ENCODE measurements at places on chromosomes 2 and 18. TPM values are rescaled to one million over a fixed set of nuclear protein-coding genes. Genes with fewer than 3 reads are reported as not detected.

DNA sequence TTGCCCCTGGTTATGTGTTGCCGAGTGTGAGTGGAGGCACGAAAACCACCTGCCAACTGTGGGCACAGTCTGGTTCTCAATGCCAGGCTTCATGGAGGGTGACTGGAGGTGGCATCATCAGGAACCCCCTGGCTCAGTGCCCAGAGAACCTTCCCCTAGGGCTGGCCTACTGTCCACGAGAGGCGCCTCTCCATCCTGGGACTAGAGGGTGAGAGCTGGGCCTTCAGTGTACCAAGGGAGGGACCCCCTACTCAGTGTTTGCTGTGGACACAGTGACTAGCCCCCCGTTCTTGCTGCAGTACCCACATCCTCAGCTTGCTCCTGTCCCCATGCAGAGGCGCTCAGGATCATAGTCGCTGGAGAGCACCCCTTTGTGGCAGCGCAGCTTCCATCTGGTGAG lies 202.6 kb downstream of the HDAC4 start:
- DNase-seq = no peak

- DNase-seq = peak; percentile 74
Observed at GRCh38 chr2:135797497-135798274, 39.3 kb downstream of the LCT start.

GRCh38 chr2:37377187-37377532 lies 32.7 kb downstream of the QPCT start:
- DNase-seq = peak; percentile 65

DNA sequence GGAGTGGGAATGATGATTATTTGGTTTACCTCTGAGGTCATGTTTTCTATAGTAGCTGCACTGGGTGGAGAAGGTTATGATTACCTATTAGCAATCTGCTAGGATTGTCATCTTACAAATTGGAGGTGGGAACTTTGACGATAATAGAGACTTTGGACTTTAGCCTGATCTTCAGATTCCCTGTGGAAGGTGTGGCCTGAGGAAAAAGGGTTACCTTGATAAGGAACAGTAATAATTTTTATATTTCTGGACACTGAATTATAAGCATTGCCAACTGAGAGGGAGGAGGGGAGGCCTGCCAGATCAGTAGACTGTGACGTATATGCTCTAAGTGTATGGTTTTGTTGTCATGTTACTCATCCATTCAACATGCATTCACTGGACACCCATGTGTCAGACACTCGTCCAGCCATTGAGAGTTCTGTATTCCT lies 183.4 kb upstream of the FOSL2 start:
- no peak for DNase-seq

DNA sequence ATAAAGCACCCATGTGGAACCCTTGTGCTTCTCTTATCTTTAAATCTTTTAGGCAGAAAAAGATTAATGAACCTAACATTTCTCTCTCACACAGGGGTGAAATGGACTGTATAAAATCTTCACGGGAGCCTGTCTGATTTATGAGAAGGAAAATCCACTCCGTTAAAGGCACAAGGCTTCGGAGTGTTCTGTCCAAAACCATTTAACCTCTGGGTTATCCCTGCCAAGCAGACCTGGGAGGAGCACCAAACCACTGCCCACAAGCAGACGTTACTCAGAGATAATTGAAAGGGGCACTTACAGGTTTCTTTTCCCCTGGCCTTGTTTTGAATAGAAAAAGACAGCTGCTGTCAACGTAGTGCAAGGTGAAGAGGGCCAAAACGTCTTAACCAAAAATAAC lies 184.4 kb upstream of the DOK6 start:
- DNase-seq = no peak

DNA sequence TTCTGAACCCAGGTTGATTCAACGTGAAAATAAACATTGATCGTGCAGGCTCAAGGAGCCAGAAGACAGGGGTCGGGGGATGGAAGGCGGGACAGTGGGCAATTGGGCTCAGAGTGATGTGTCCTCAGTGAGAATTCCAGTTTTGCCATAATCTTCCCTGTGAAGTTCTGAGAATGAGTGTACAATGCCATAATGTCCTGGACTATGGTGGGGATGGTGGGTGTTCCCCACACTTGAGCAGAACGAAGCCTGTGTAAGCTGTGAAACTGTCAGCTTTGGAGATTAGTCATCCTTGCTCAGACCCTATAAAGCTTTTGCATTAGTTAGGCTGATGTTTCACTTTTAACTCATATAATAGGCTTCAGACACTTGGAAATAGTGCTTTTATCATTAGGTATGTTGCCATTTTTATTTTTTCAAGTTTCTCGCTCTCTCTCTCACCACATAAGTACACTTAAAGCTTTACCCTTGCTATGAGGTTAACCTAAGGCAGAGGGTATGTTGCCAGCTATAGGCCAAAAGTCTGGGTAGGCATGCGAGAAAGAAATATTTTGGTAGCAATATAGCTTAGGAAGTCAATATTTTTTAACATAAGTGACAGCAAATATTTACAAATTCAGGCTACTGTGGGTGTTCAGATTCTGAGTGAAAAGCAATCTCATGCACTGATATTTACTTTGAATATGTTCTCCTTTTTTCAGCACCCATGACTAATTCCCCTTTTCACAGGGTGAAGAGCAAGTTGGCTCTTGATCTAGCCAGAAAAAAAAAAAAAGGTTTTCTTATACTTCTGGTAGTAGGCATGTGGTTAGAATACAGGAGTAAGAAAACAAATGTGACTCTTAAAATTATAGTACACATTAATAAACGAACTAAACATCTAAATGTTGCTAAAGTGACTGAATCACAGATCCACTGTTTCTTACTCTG lies 47.2 kb downstream of the CDC42EP3 start:
- peak; percentile 53 for DNase-seq

- no peak for DNase-seq
Observed at GRCh38 chr2:17815468-17816184, 634 bp upstream of the MSGN1 start.

GRCh38 chr2:1546901-1547300 lies 133.6 kb downstream of the TPO start:
- DNase-seq = no peak

- DNase-seq = peak; percentile 91
Observed at GRCh38 chr2:39913648-39914461, 134.8 kb upstream of the THUMPD2 start.

GRCh38 chr2:80365762-80366161 lies 61.2 kb upstream of the LRRTM1 start:
- DNase-seq = no peak

DNA sequence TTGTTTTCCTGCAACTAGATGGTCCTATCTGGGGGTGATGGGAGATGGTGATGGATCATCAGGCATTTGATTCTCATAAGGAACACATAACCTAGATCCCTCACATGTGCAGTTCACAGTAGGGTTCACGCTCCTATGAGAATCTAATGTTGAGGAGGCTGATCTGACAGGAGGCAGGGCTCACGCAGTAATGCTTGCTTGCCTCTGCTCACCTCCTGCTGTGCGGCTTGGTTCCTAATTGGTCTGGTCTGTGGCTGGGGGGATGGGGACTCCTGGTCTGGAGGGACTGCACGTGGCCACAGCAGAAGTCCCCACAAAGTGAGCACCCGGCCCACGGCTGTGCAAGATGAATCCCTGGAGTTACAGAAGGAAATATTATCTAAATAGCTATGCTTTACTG lies 11.3 kb downstream of the MC5R start:
- no peak for DNase-seq

GRCh38 chr18:2910751-2911425 lies 64.1 kb downstream of the EMILIN2 start:
- DNase-seq = no peak

DNA sequence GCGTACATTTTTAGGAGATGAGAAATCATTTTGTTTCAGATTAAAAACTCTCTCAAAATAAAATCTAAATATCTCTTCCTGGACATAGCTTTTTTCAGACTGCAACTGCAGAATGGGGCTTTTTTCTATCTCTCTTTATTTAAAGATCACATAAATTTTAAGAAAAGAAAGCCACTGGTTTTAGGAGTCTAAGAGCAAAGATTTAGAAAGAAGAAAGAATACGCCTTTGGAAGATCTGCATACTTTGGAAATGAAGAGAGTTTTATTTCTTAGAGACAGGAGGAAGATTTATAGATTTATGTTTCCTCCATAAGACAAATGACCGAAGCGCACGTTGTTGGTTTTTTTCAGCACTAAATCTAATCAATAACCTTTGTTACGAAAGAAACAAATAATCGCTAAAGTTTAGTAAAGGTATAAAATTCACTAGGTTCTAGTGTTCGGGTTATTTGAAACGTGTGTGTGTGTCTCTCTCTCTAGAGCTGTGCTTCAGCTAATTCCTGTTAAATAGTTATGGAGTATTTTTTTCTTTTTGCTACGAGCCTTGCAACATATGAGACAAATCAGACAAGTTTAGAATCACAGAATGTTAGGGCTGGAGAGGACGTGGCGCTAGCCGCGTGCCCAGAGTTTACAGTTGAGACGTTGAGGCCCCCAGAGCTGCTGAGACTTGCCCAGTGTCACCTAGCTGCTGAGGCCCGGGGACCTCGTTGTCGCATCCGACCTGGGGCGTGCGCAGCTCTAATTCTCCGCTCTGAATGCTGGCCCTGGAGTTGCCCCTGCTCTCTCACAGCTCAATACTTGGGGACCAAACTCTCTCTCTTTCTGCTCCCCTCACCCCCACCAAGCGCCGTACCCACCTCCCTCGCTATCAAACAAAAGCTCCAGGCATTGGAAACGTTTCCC lies 69.9 kb downstream of the CTAGE1 start:
- DNase-seq = peak; percentile 63

DNA sequence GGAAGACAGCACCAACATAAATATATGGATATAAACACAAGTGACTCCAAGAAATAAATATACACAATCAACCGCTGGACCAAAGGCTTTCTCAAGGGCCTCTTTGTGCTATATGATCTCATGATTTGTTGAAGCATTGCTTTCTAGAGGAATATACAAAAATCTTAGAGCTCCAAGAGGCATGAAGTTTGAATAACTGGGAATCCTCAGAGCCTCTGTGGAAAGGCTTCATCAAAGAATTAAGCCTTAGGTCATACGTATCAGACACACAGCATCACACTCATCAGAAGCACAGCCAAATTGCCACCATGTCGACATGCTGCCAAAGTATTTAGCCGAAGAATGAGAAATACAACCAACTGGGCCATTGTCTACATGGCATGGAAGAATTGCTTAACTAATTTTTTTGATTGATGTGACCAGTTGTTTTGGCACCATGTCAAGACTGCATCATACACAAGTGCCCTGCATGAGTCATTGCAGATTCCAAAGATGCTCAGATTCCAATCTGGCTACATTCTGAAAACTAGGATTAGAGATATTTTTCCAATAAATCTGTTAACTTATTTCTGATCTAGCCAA lies 860.6 kb upstream of the ZEB2 start:
- DNase-seq = peak; percentile 78

- no peak for DNase-seq
Observed at GRCh38 chr2:129467941-129468340, 511.5 kb upstream of the RAB6C start.

GRCh38 chr2:23207871-23208270 lies 177.1 kb upstream of the KLHL29 start:
- peak; percentile 2 for DNase-seq

DNA sequence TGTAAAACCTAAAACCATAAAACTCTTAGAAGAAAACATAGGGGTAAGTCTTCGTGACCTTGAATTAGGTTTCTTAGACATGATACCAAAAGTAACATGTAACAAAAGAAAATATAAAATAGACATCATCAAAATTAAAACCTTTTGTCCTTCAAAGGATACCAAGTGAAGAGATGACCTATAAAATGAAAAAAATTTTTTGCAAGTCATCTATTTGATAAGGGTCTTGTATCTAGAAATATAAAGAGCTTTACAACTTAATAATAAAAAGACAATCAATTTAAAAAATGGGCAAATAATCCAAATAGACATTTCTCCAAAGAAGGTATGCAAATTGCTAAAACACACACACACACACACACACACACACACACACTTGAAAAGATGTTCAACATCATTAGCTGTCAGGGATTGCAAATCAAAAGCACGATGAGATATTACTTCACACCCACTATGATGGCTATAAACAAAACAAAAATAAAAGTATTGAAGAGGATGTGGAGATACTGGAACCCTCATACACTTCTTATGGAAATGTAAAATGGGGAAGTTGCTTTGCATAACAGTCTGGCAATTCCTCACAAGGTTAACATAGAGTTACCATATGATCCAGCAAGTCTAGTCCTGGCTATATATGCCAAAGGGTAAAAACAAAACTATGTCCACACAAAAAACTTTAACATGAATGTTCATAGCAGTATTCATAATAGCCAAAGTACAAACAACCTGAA lies 23.3 kb downstream of the SPDYA start:
- no peak for DNase-seq

DNA sequence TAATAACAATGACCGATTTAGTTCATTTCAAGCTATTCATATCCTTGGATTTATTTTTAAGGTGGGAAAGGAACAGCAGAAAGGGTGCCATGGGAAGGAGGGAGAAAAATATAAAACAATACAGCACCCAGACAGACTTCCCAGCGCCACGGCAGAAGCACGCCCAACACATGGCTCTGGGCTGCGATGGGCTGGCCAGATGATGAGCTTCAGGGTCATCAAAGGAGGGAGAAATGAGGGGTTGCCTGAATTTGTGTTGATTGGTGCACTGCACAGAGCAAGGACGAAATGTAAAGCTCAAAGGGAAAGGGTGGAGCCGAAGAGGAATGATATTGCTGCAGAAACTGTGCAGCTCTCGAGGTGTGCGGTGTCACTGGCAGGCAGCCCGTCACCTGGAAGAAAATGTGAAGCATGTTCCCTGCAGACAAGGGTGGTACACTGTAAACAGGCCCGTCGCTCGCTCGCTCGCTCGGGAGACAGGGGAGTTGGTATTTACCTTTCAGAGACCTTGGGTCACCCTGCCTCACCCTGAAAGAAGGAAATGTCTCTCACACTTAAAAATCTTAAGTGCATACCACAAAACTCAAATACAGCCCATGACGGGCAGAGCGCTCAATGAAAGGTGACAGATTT lies 195.5 kb upstream of the CTAGE1 start:
- DNase-seq = no peak

DNA sequence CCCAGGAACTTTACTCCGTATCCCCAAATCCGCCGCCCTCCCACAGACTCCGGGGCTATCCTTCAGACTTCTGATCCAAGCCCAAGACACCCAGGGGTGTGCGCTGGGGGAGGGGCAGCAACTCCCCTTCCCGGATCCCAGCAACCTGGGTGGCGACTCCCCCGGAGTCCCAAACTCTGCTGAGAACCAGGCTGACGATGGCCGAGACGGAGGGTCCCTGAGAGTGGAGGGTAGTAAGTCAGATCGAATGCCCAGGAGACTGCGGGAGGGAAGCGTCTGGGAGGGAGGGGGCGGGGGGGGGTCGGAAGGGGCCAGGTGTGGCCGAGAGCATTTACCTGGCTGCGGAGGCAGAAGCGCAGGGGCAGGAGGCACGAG lies 7.0 kb upstream of the TNS1 start:
- no peak for DNase-seq

- no peak for DNase-seq
Observed at GRCh38 chr2:70832386-70832785, 3.2 kb downstream of the CD207 start.

Gene FBXO11
- 96.2 TPM for total RNA-seq

Gene VAMP5
- 33.8 TPM for total RNA-seq

Gene CNOT9
- 32.9 TPM for total RNA-seq

Gene NAT8
- not detected for total RNA-seq

Gene DTNB
- total RNA-seq = 11.7 TPM

Gene SULT1C3
- not detected for total RNA-seq

Gene ABCB11
- total RNA-seq = not detected
